Activated T-cell treated with anti-CD3 and anti-CD28 coated beads, Interleukin-2, amount 50 U/mL, for 72 hours (primary cell): ENCODE measurements at places on chromosomes 2 and 18.

- no peak for DNase-seq
Observed at GRCh38 chr18:26540043-26540628, 8.2 kb downstream of the KCTD1 start.

DNA sequence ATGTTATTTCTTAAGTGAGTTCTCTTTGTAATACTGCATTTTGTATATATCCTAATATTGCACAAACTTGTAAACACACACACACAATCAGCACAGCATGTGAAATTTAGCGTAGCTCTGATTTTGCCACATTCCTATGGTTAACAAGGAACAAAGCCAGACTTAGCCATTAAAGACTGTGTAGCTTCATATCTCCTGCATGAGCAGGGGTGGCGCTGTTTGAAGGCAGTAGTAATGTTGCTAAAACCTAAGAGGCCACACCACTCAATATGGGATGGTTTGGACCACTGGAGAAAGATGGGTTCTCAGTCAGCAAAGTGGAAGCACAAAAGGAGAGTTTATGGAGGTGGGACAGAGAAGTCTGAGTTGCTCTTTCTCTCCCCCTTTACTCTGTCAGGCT, 61.1 kb upstream of the RND3 start:
- DNase-seq = no peak

- no peak for DNase-seq
Observed at GRCh38 chr2:146262606-146263005, 1582.2 kb upstream of the ACVR2A start.

- DNase-seq = no peak
Observed at GRCh38 chr18:12862467-12862866, 21.6 kb downstream of the PTPN2 start.

DNA sequence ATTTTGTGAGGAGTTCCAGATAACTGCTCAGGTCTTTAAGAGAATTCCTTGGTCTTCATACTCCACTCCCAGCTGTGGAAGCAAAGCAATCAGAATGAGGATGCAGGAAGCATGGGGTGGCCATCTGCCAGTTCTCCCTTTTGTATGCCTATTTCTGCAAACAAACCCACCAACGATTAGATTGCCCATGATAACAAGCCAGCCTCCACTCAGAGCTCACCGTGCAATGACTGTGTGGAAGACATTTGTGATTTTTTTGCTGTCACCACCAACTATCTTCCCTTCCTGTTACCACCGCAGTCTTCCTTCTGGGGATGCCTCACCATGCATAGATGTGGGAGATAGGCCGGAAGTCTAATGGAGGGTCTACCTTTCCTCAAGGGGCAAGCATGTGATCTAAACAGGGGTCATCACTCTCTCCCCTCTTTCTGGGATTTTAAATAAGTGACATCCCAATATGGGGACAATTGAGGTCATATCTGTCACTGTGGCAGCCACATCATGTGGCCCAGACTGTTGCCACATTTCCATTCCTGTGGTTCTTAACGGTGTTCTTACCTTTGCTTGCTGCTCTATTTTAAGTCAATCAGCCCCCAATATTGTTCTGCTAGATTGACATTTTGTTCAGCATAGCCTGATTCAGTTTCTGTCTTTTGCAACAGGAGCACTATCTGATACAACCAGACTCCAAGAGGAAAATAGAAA, 4.4 kb downstream of the AFF3 start:
- no peak for DNase-seq

GRCh38 chr2:52659546-52659945, 1108.1 kb upstream of the CHAC2 start:
- DNase-seq = no peak

- DNase-seq = no peak
Observed at GRCh38 chr2:112047537-112048235, 7.4 kb upstream of the TMEM87B start.

GRCh38 chr2:178227187-178227586, 32.9 kb downstream of the OSBPL6 start:
- DNase-seq = no peak

- no peak for DNase-seq
Observed at GRCh38 chr18:38526922-38527321, 961.3 kb upstream of the CELF4 start.

DNA sequence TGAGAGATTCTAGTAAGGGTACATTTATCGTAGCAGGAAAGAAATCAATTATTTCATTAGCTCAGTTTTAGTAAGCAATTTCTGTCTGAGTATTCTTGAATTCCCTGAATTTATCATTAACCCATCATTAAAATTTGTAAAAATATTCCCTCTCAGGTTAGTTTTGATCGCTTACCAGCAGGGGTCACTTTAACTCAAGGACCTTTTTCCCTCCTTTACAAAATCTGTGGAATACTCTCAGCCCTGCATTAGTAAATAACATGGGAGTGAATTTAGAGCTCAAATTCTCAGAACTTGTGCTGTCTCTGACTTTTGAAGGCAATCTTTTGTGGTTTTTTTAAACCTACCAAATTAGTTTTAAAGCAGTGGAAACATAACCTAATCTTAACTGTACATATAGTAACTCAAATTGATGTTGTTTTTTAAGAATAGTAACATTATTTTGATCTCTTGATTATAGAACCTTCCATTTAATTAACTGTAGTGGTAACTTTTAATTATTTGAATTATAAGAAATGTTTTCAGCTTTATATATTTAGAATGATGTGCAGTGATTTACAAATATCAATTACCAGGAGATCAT, 97.2 kb downstream of the AGPS start:
- no peak for DNase-seq

DNA sequence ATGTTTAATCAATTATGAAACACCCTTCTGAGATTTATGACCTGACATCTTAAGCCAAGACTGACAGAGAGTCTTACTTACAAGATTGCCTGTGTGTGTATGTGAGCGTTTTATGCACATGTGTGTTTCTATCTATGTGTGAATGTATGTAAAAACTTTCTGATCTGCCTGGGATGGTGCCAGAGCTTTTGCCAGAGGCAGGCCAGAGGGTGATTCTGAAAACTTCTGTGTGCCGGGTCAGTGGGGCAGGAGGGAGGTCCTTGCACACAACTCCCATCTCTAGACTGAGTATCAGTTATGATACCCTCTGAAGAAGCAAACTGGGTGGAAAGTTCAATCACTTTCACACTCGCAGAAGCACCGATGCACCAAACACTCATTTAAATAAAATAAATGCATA, 335.0 kb upstream of the NT5C1B start:
- DNase-seq = no peak

- DNase-seq = no peak
Observed at GRCh38 chr2:170052151-170052550, 125.8 kb upstream of the MYO3B start.

GRCh38 chr2:195337597-195337996, 319.4 kb upstream of the SLC39A10 start:
- no peak for DNase-seq

DNA sequence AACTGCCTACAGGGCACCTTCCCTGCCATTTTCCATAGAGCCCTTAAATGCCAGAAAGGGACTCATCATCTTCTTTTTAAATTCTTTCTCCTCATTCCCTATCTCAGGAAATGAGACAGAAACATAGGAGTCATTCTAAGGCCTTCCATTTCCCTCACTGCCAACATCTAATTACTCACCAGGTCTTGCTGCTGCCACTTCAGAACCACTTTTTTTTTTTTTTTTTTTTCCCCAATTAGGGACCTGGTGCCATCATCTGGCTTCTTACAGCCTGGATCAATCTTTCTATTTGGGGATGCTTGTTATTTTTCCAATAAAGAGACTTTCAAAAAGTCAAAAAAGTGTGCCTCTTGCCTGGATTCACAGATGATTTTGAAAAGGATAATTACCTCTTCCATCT, 373.4 kb downstream of the LPIN1 start:
- DNase-seq = no peak

GRCh38 chr2:146826388-146826787, 1018.4 kb upstream of the ACVR2A start:
- DNase-seq = no peak

GRCh38 chr2:30355306-30355705, 91.7 kb upstream of the LCLAT1 start:
- no peak for DNase-seq

DNA sequence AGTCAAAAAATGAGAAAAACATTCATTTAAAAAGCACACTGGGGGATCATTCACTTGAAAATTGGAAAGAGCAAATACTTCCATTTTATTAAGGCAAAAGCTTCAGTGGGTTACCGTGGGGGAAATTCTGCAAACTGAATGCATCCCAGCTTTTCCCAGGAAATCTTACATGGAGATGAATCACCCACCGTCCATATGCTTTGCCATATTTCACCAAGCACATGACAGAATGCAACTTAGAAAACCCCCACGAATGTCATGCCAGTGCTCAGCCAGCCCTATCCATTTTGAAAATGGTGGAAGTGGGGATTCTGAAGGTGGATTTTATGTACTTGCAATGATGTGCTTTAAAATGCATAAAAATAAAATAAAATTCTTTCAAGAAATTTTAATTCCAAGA, 485.5 kb upstream of the ID2 start:
- no peak for DNase-seq

- DNase-seq = no peak
Observed at GRCh38 chr2:232245111-232245510, 133.4 kb upstream of the ALPP start.

- no peak for DNase-seq
Observed at GRCh38 chr2:152696476-152696875, 20.8 kb downstream of the PRPF40A start.

DNA sequence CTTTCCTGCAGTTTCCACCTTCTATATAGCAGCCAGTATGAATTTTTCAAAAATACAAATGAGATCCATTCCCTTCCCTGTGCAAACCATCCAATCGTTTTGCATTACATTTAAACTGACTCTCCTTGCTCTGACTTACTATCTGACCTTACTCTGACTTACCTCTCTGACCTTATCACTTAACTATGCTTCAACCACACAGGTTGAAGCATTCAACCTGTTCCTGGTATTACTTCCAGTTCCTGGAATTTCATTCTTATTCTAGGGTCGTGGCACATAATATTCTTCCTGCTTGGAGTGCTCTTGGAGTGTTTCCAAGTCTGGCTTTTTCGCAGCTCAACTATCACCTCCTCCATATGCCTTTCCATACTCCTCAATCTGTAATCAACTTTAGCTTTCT, 850.6 kb upstream of the CHAC2 start:
- DNase-seq = no peak

DNA sequence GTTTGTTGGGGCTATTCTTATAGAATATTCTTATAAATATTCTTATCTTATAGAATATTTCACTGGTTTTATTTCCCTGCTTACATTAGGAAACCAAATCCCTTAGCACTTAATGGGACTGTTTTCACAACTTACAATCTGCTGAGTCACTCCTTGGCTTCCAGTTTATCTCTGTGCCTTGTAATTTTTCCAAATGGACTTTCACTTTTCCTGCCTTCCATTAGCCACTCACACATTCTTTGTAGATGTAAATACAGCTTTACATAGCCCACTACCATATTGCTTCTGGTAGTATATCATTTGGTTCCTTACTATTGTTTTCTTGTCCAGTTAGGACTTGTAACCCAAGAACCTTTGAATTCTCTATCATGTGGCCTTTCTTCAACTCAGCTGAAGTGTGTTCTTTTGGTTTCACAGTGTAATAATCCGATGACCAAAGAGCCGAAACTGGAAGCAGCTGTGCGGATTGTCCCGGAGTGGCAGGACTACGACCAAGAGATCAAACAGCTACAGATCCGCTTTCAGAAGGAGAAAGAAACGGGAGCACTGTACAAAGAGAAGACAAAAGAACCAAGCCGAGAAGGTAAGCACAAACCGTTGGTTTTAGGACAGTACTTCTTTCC, 96.1 kb downstream of the UGGT1 start:
- DNase-seq = no peak

DNA sequence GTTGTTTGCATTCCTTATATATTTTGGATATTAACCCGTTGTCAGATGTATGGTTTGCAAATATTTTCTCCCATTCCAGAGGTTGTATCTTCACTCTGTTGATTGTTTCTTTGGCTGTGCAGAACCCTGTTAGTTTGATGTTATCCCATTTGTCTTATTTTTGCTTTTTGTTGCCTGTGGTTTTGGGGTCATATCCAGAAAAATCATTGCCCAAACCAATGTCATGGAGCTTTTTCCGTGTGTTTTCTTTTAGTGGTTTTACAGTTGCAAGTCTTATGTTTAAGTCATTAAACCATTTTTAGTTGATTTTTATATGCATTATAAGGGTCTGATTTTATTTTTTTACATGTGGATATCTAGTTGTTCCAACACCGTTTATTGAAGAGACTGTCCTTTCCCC, 35.8 kb downstream of the PPIG start:
- DNase-seq = no peak

GRCh38 chr2:40436093-40436475, 15.8 kb downstream of the SLC8A1 start:
- no peak for DNase-seq

DNA sequence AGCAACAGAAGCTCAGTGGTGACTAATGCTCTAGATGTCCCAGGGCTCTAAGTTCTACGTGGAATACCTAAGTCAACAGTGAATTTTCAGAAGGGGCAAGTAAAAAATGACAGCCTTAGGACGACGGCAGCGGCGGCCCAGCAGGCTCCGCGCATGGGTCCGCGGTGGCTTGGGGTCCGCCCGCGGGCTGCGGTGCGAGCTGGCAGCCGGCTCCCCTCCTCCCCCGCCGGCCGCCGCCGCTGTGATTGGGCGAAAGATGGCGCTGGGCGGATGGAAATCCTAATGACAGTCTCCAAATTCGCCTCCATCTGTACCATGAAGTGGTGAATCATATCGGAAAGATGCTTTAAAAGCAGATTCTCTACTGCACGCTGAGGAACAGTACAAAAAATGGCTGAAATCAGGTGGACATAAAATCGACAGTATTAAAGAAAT, 74.7 kb downstream of the HNRNPLL start:
- DNase-seq = peak; percentile 65

- no peak for DNase-seq
Observed at GRCh38 chr2:74768401-74768914, 65.5 kb upstream of the HK2 start.

GRCh38 chr2:99695944-99696253, 206.1 kb upstream of the REV1 start:
- no peak for DNase-seq

DNA sequence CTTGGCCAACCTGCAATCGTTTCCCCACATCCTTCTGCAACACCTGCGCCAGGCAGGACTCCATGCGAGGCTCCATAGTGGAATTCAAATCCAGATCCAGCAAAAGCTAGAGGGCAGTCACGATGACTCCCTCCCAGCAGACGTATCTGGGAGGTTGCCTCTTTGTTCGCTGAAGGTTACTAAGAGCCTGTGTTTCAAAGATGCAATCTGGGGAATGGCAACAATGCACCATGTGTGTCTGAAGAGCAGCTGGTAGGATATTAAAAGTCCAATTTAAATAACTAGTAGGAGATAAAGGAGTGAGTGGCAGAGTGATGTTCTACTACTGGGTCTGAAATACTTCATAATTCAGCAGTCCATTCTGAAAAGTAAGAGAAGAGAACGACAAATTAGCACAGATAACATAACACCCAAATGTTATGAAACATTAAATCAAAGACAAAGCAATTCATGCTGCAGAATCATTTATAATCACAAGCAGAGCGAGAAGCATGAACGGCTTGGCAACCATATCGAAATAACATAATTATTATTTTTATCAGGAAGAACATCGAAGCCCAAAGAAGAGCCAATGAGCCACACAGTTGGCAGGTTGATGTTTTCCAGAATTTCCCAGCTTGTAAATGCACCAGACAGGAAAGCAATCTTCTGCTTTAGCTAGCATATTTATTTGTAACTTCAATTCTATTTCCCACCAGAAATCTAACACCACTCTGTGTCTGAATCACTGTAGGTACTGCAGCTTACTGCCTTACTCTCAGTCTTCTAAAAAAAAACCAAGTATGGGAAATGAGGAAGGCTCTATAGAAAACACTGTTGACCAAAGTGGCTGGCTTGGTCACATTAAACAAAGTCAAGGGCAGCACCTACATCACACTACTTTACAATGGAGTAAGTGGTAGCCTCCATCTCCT, 43.2 kb downstream of the CLASP1 start:
- no peak for DNase-seq
